ENCODE measurements at places on chromosomes 13 and 19.

GRCh38 chr13:23674795-23675640 lies 104.8 kb downstream of the TNFRSF19 start:
- DNase-seq: no peak

- no peak for DNase-seq
Observed at GRCh38 chr13:48478391-48478790, 54.5 kb downstream of the RCBTB2 start.

DNA sequence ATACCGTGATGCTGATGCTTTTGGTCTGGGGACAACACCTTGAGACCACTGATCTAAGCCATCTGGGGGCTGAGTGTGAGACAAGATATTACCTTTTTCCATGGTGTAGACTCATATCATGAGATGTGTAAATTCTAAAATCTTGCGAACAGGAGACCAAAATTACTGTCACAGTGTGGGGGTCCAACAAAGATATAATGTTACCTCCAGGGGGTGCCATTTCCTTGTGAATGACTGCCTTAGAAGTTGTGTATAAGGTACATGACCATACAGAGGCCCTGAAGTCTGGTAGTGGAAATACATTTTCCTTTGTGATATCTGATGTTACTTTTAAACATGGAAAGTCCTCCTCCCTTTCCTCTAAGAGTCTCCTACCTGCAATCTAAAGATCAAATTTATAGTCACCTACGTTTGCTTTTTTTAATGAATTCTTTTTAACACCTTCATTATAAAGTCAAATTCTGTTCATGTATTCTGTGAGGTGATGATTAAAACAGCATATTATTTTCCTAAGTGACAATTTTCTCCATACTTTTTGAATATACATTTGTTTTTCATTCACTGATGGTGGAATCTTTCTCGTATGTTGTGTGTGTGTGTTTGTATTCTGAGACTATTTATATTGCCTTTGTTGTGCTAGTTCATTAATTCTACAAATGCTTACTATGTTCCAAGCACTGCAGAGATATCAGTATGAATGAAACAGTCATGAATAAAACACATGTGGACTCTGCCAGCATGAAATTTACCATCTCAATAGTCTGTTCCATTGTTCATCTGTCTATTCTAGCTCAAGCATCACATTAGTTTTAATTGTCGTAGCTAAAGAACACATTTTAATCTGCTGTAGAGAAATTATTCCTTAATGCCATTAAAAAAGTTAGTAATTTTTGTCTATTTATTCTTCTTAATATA lies 113.7 kb downstream of the RFC3 start:
- DNase-seq: no peak

- DNase-seq: no peak
Observed at GRCh38 chr19:1155352-1156304, 18.4 kb downstream of the SBNO2 start.

DNA sequence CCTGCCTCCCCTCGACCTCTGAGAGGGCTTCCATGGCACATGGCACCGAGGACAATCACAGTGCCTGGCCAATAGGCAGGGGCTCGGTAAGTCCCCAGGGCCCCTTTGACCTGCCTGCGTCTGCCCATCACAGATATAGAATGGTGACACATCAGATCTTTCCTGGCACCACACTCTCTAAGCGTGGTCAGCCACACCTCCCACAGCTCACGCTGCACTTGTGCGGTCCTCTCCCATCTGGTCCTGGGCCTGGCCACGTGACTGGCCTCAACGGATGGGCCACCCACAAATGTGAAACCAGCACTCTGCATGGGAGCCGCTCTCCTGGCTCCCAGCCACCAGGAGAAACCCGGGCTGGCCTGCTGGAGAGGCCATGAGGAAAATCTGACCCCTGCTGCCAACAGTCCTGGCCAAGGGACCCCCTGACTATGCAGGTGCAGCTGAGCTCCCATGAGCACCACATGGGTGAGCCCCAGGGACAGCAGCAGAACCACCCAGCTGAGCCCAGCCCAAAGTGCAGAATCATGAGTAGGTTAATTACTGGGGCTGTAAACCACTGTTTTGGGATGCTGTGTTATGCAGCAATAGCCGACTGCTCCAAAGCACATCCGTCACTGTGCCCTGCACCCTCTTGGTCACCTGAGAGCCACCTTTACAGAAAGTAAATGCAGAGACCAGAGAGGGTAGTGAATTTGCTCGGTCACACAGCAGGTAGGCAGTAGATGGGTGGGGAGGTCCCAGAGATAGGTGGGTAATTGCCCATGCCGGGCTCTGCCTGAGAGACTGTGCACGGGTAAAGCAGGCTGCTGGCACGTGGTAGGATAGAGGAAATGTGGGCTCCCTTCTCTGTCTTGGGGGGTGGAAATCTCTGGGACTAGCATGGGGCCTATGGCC lies 9.7 kb upstream of the MEF2B start:
- DNase-seq: no peak

DNA sequence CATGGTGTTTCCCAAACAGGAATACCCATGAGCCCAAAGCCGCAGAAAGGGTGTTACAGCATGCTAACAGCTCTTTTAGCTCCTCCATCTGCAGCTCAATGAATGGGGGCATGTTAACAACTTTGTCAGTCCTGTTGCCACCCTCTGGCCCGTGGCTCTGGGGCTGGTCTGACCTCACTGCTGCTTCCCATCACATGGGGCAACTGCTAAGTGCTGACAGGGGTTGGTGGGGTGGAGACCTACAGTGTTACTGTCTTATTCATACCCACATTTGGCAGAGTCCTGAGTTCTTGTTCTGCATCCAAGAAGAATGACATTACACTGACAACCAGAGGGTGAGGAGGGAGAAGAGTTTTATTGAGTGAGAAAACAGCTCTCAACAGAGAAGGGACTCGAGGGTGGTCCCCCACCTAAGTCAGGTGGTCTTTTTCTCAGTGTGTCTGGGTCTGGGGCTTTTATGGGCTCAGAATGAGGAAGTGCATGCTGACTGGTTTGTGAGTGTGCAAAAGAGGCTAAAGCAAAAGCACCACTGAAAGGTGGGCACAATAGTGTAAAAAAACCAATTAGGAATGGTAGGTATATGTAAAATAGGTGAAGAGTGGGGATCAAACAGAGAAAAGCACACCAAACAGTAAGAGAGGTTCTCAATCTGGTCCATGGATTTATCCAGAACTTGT lies 1952.0 kb upstream of the PCDH20 start:
- no peak for DNase-seq

GRCh38 chr19:3203805-3204645 lies 18.3 kb downstream of the NCLN start:
- DNase-seq: no peak

- DNase-seq: no peak
Observed at GRCh38 chr19:16198370-16198651, 600 bp downstream of the AP1M1 start.

GRCh38 chr13:102440259-102440936 lies 38.5 kb upstream of the FGF14 start:
- DNase-seq: peak; percentile 82

DNA sequence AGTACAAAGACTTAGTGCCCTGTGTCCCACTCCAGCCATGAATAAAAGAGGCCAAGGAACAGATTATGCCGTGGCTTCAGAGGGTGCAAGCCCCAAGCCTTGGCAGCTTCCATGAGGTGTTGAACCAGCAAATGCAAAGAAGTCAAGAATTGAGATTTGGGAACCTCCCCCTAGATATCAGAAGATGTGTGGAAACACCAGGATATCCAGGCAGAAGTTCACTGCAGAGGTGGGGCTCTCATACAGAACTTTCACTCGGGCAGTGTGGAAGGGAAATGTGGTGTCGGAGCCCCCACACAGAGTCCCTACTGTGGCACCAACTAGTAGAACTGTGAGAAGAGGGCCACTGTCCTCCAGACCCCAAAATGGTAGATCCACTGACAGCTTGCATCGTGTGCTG lies 2421.4 kb downstream of the PCDH9 start:
- DNase-seq: no peak

DNA sequence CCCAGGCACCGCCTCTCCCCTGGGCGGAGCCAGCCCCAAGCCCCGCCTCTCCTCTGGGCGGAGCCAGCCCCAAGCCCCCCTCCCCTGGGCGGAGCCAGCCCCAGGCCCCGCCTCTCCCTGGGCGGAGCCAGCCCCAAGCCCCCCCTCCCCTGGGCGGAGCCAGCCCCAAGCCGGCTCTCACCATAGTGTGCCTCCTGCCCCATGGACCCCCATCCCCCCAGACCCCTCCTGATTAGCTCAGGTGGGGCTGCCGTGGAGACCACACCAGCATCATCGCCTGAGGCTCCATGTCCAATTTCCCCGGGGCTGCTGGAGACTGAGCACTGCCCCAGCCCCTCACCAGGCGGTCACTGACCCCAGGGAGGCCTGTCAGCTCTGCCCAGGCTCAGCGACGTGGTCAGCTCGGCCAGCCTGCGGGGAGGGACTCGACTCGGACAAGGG lies 4.2 kb upstream of the MADCAM1 start:
- DNase-seq: no peak

GRCh38 chr13:98544104-98544710 lies 32.7 kb downstream of the STK24 start:
- DNase-seq: no peak

DNA sequence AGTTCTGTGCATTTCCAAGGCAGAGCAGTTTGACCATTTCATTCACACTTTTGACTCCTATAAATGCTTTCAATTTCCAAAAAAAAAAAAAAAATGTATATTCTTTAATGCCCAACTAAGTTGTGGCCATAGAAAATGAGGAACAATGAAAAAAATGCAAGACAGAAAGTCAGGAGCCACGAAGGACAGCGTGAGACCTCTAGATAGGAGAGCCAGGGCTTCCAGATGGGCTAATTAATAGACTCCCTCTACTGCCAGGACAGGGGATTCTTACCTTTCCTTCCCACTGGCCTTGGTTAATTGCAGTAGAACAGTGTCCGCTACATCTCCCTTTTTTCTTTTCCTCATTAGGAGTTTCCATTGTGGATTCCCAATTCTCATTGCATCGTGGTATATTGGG lies 8.6 kb downstream of the FPR3 start:
- DNase-seq: no peak

- DNase-seq: no peak
Observed at GRCh38 chr13:79386125-79386826, 19.8 kb downstream of the RBM26 start.

DNA sequence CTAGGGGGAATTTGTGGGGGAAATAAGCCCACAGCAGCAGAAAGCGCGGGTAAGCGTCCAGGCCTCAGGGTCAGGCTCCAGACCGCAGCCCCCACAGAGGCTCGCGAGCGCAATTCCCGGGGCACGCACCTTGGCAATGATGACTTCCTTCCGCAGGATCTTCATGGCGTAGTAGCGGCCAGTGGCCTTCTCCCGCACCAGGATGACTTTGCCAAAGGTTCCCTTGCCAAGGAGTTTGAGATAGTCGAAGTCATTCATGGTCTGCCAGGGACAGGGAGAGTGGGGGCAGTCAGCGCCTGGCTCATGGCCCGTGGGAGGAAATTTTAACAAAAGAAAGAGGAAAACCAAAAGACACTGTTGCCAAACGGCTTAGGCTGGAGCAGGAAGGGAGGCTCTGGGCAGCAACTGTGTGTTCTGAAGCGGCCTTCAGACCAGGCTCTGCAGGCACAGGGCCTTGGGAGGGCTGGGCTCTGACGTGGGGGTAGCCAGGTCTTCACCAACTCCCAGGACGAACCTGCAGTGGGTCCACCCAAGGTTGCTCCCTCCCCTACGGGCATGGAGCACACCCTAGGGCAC lies 15.4 kb upstream of the CCNP start:
- no peak for DNase-seq

DNA sequence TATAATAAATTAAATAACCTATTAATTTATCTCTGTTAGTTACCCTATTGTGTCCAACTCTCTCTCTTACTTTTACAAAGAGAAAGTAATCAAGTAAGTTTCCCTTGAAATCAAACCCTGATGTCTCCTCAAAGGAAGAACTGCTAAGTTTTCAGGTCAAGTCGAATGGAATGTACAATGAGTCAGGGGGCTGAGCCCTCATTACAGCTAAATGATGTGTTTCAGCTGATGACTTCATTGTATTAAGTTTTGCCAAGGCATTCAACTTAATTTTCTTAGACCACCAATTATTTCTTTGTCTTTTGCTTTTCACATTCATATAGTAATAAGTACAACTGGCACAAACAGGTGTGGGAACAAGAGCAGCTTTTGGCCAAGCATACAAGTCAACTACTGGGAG lies 54.7 kb upstream of the DCT start:
- DNase-seq: no peak

DNA sequence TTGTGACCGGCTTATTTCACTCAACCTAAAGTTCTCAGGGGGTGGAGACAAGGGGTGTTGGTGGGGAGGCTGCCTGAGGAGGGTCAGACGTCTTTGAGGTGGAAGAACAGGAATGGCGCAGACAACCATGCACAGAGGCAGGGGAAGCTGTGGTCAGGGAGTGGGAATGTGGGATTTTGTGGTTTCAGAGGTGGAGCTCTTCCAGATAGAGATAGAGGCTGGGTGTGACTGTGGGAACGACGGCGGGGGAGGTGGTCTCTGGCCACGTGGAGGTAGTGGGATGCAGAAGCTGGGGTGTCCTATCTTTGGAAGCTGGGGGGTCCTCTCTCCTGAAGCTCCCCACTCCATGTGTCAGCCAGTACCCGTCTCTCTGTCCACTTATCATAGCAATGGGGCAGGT lies 7.8 kb upstream of the KLK14 start:
- no peak for DNase-seq

DNA sequence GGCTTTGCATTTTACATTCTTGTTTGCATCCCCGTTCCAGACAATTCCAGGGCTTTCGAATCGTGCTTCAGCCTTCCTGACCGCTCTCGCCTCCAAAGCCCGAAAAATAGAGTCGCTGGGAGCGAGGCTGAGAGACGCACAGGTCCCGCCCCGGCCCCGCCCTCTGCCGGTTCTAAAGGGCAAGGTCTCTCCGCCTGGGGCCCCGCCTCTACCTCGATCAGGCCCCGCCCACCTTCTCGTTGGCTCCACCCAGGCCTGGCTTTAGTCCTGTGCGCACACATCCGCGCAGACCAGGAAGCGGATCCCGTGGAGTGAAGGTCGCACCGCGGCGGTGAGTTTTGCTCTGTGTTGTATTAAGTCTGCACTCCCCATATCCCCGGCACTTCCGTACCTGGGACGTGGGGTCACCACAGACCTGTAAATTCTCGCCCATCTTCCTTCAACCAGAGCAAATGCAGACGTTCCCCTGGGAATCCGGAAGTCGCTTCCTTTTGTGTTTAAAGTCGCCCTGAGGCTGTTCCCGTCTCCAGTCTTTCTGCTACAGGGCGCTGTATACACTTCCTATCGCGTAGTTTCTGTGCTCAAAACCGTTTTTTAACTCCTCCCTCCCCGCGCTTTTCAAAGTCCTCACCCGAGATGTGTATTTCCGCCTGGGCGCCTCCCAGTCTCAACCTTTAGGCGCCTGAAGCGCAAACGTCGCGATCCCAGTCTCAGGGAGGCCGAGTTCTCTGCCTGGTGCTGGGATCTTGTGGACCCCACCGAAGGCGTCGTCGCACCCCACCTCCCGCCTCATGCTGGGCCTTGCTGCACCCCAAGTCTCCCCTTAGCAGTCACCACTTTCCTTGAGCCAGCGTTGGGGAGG lies at the start of gene ZNF701:
Gene ZNF701 (plus strand): TSS at position 288 of the 862 bp plus-strand sequence. CDS start 3,861 bp downstream, outside the sequence.
- peak; percentile 88 for DNase-seq

- DNase-seq: no peak
Observed at GRCh38 chr13:47904891-47905290, 96.2 kb downstream of the SUCLA2 start.

GRCh38 chr19:58409010-58409790 lies 751 bp downstream of the ZNF584 start:
- DNase-seq: peak; percentile 27

- no peak for DNase-seq
Observed at GRCh38 chr13:48874165-48874564, 101.5 kb upstream of the FNDC3A start.
